ENCODE measurements at places on chromosomes 4 and X.
A peak's percentile ranks its signal among the peaks of the same experiment; 100 is the strongest.

DNA sequence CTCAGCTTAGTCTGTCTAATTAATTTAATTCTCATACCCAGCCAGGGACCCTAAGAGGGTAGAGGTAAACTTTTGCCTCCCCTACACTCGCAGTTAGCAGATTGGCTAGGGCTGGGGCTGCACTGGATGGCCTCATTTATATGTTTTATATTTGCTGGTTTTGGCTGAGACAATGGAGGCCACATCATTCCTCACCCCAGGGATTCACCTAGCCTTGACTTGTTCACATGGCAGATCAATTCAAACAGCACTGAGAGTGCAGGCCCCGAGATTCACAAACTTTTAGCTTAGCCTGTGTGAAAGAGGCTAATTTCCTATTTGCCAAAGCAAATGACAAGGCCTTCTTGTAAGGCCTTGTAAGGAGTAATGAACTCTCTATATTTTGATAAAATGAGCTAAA lies 844.4 kb downstream of the ARAP2 start:
- no peak for DNase-seq

DNA sequence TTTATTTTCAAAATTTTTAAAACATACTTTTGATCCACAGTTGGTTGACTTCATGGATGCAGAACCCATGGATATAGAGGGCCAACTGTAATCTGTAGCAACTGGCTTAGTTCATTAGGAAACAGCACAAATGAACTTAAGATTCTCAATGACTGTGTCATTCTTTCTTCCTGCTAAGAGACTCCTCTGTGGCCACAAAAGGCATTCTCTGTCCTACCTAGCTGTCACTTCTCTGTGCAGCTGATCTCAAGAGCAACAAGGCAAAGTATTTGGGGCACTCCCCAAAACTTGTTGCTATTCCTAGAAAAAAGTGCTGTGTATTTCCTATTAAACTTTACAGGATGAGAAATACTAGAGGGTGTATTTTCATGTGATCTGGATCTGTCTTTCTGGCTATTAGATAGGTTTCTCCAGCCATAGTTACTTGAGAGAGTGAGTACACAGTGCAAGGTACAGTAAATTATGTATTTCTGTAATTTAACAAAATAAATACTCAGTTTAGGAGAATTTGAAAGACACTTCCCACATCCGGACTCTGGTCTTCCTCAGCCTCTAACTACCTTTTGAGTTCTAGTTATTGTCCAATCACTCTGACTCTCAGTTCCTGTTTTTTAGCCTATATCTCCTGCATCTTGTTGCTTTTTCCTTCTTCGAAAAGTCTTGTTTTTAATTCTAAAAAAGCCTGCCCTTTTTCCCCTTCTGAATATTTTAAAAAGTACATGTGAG lies 21.8 kb downstream of the TLR2 start:
- DNase-seq = no peak

GRCh38 chr4:127491571-127491970 lies 141.2 kb upstream of the INTU start:
- no peak for DNase-seq

DNA sequence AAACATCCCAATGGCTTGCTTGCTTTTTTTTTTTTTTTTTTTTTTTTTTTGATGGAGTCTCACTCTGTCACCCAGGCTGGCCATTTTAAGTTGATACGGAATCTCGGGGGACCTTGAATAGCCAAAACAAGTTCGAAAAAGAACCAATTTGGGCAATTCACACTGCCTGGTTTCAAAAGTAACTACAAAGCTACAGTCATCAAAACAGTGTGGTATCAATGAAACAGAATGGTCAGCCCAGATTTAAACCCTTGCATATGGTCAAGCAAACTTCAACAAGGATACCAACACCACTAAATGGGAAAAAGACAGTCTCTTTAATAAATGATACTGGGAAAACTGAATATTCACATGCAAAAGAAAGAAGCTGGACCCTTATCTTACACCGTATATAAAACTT lies 41.8 kb downstream of the BRCC3 start:
- DNase-seq = no peak

GRCh38 chr4:11343536-11343935 lies 85.2 kb downstream of the HS3ST1 start:
- no peak for DNase-seq

DNA sequence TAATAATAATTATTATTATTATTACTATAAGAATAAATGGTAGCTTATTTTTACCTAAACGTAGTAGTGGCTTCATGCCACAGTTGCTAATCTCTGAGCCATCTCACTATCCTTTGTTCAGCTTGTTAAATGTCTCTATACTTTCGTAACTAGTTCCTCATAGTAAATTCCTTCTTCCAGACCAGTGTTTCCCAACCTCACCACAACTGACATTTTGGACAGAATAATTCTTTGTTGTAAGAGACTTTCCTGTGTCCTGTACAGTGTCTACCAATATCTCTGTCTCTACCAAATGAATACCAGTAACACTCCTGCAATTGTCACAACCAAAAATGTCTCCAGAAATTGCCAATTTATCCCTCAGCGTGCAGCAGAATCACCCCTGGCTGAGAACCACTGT lies 1040.9 kb downstream of the DMD start:
- no peak for DNase-seq

GRCh38 chr4:147916351-147916750 lies 184.5 kb downstream of the ARHGAP10 start:
- no peak for DNase-seq

GRCh38 chr4:51855751-51856150 lies 12.8 kb downstream of the DCUN1D4 start:
- DNase-seq = no peak

DNA sequence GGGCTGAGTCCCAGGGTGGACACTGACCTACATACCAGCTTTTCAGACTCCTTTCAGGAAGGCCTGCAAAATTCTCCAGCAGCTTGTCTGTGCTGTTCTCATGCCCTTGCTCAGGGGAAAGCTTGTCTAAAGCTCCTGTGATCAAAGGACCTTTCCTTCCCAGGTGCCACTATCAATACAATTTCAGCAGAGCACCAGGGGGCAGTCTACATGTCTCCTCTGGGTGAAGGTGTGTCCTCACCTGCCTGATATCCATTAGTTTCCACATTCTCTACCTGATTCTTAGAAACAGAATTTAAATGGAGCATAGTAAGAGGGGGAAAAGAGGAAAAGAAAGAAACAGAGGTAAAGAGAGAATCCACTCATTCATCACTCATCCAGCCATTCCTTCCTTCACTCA lies 114.2 kb downstream of the PPARGC1A start:
- DNase-seq = no peak

GRCh38 chr4:168805341-168805740 lies 204.7 kb downstream of the CBR4 start:
- no peak for DNase-seq

GRCh38 chr4:170170861-170171260 lies 81.1 kb upstream of the AADAT start:
- no peak for DNase-seq

DNA sequence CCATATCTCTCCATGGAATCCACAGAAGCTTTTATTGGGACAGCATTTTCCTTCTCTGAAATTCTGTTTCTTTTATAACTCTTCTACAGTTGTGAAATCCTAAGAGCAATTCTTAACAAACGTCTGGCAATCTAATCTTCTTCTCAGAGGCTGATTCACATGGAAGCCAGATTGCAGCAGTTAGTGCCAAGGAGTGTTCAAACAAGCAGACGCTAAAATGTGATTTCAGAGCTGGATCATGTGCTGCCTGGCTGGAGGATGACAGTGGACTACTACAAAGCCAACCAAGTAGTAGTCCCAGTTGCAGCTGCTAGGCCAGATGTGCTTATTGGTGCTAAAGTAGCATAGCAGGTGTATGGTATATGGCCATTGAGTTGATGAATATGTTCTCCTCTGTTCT lies 27.7 kb upstream of the GLRB start:
- peak; percentile 87 for DNase-seq

GRCh38 chrX:44428989-44429627 lies 85.6 kb upstream of the EFHC2 start:
- DNase-seq = no peak

DNA sequence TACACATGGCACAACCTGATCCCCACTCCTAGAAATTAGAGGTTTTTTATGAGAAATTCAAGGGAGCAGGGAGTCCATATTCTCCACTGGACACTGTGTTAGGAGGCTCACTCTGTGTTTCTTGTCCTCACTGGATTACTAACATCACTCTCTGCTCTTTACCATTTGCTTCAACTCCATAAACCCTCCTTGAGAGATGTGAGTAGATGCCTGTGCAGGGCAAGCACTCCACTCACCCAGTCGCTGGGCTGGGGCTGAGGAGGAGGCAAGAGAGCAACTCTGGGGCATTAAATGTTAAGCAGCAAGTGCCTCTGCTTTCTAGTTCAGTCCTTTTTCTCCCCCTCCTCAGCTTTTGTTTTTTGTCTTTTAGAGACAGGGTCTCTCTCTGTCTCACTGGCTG lies 115.1 kb downstream of the LARP7 start:
- DNase-seq = no peak

DNA sequence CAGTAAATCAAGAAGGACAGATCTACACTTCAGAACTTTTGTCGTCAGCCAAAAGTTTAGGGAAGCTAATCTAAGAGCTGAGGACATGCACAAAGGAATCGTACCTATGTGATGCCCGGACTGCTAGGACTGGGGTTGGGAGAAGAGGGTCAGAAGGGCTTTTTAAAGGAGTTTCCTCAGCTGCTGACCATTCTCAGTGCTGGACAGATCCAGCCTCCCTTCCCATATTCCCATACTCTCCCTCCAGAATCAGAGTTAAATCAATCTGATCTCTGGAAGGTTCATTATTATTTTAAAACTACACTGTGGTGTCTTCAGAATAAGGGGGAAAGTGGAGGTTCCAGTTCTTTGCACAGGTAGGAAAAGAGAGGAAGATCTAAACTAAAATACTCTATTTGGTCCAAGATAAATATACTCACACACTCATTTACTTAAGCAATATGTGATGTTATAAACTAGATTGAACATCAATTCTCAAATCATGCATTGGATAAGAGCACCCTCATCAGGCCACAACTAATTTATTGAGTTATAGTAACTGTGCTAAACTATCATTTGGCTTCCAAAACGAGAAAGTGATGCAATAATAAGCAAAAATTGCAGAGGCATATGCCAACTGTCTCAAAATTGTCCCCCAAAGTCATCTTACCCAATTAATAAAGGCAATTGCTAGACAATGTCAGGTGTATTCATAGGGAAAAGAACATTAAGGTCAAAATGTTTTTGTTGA lies 124.7 kb downstream of the HNRNPD start:
- no peak for DNase-seq

DNA sequence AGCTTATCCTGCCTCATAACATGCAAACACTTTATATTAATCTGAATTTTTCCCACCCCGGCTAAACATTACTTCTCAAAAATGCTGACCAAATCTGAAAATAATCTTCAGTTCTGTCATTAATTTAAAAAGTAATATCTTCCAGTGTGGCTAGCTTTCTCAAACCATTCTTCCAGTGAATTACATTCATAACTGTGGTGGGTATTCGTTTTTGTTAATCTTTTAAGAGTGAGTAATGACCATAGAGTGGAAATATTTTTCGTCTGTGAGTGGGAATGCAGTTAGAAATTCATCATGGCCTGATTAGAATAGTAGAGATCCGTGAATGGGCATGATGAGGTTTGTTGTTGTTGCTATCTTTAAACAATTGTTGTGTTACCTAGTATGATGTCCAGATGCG lies 138.6 kb upstream of the SFRP2 start:
- no peak for DNase-seq

DNA sequence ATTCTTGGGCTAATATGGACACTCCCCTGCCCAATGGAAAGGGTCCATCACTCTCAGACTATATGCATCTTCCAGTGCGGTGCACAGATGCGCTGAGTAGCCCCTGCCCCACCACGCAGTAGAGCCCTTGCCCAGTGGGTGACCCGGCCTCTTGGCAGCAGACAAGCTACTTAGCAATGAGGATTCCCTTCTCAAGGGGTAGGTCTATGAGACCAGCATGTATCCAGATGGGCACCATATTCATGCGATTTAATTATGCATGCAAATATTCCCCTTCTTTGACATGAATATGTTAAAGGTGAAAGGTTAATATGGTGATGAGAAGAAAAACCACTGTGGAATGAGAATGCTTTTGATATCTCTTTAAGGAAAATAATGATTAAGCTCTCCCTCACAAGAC lies 77.7 kb downstream of the ZNF827 start:
- no peak for DNase-seq

DNA sequence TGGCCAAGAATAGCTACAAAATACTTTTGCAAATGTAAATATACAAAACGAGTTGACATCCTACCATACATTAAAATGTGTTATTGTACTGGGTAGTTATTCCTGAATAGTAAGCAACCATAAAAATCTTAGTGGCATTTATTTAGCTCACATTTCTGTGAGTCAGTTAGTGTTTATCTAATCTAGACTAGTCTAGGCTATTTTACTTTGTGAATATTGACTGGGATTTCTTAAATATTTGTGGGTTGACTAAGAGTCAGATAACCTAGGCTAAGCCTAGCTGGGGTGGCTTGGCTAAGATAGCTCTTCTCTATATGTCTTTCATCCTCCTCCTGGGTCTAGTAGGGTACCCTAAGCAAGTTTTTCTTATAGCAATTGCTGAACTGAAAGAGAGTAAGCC lies 543.8 kb upstream of the DIAPH2 start:
- no peak for DNase-seq

DNA sequence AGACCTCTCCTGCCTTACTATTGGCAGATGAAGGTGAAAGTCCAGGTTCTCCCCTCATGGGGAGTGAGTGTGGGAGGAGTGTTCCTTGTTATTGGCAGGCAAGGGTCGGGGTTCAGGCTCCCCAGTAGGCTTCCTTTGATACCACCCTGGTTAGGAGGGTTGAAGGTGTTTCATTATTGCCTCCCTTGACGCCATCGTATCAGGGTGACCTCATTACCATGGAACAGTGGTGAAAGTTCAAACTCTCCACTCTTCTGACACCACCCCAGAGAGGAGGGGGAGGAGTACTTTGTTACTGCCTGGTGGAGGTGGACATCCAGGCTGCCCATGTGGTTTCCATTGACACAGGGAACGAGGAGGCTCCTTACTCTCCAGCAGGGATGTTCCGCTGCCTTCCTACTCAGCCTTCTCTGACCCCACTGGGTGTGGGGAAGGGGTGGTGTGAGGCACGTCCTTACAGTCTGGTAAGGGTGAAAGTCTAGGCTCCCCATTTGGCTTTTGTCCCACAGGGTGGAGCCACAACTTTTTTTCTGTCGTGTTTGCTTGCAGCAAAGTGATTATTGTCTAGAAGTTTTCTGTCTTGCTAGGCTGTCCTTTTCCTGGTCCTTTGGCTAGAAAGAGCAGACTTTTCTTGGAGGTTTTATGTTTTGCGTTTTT lies 37.2 kb upstream of the USP9X start:
- no peak for DNase-seq

Data from sigmoid colon (tissue), 7 donors.